SJCRH30 (cell line): ENCODE measurements at places on chromosomes 4 and X. TPM values are rescaled to one million over a fixed set of nuclear protein-coding genes. Genes with fewer than 3 reads are reported as not detected.

- no peak for DNase-seq
Measured at GRCh38 chr4:98903561-98903960, 25.4 kb downstream of the EIF4E start.

- peak; percentile 72 for DNase-seq
Measured at GRCh38 chr4:77127837-77128621, 29.0 kb upstream of the CCNG2 start.

DNA sequence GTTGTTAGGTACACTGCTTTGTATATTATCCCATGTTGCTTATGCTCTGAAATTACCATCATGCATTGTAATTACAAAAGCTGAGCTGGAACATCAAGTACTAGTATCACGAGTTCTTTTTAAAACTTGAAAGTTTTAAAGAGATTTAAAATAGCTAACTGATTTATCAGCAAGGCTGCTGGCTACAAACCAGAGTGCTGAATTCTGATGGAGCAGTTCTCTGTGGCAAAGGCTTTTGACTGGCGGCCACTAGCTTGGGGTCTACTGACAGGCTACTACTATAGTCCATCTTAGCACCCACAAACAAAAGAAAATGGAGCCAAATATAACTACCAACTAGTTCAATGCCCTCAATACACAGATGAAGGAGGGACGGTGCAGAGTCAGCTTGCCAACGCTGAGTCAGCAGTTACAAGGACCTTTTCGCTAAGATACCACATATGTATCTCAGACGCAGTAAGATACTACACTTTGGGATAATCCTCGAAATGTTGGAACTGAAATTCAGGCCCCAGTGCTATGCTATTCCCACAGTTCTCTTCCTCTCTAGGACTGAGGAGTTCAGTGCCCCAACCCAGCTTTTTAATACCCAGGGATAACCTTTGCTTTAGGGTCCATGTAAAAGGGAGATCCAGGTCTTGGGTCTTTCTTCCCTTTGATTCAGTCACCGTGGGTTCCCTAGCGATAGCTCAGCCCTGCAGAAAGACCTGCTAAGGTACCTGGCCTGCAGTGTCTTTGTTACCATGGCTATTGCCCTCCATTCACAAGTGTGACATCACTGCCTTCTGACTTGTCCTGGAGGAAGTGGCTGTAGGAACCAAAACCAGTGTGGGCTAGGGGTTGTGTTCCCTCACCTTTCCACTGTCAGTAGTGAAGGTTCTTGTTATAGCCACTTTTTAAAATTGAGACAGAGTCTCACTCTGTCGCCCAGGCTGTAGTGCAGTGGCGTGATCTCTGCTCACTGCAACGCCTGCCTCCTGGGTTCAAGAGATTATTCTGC, 22.8 kb downstream of the MFAP3L start:
- no peak for DNase-seq

GRCh38 chr4:44761306-44761705, 35.0 kb upstream of the GNPDA2 start:
- no peak for DNase-seq

The HOPX gene
- not detected in 2 replicates for total RNA-seq
